MCF 10A (cell line): ENCODE measurements at places on chromosomes 16 and 17. TPM values are rescaled to one million over a fixed set of nuclear protein-coding genes. Genes with fewer than 3 reads are reported as not detected.

The EVPLL gene
- 0.70 and 0.88 TPM in 2 replicates for total RNA-seq

The GFAP gene
- not detected in 2 replicates for total RNA-seq

The ENO3 gene
- total RNA-seq = 19.0 and 20.2 TPM in 2 replicates

The ZFHX3 gene
- 21.1 and 27.4 TPM in 2 replicates for total RNA-seq

The FOXJ1 gene
- total RNA-seq = not detected in 2 replicates
